ENCODE measurements at places on chromosomes 2 and 18. TPM values are rescaled to one million over a fixed set of nuclear protein-coding genes. Genes with fewer than 3 reads are reported as not detected.

DNA sequence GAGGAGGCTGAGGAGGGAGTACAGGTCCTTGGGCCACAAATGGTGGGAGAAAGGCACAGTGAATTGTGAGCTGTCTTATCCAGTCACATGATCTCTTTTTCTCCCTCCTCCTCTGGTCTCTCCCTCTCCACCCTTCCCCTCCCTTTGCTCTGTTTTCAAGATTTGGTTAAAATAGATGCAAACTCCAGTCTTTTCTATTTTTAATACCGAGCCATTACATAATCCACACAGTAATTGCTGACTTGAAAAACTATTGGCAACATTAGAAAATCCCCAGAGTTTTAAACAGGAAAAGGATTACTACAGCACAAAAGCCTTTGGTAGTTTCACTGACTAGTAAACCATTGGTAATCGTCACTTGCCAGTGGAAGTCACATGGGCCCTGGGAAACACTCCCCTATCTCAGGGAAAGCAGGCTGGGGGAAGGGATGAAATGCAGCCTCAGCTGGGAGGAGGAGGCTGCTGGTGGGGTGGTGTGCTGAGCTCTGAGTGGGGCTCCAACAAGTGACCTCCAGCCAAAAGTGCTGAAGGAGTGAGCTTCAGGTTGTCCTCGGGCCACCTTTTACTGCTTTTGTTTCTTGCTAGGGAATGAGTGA is 57.4 kb upstream of the PCBP1 start:
- no peak for DNase-seq

DNA sequence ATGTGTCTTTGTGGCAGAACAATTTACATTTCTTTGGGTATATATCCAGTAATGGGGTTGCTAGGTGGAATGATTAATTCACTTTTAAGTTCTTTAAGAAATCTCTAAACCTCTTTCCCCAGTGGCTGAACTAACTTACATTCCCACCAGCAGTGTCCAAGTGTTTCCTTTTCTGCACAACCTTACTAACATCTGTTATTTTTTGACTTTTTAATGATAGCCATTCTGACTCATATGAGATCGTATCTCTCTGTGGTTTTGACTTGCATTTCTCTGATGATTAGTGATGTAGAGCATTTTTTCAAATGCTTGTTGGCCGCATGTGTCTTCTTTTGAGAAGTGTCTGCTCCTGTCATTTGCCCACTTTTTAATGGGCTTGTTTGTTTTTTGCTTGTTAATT is 43.1 kb upstream of the PTH2R start:
- no peak for DNase-seq

The CMPK2 gene
- total RNA-seq: 4.1 TPM

The SMYD1 gene
- not detected for total RNA-seq

The RFTN2 gene
- 9.8 TPM for total RNA-seq

DNA sequence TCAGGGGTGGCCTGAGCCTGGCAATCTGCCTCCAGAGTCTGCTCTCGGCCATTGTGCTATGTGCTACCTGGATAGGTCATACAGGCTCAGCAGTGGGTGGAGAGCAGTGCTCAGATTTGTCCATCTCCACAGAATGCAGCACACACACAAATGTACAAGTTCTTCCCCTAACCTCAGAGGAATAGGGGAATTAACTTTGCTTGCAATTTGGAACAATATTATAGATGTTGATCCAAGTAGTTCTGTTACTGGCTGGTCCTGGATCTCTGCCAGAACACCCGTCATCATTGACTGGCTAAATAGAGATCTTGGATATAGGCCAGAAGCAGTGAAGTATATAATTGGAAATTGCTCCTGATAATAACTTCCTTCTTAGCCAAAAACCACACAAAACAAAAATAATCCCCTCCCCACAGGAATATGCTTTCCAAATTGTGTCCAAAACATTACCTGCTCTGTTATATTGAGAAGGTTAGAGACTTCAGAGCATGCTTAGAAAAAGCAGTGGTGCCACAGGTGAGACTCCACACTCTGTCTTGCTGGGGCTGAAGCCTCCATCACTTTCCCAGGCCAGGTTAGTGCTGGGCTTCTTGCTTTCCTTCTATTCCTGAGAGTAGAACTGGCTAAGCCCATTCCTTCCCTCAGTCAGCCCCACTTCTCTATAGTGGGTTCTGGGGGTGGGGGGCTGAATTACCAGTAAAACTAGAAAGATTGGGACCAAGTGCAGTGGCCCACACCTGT is 38.8 kb downstream of the NCAPH start:
- no peak for DNase-seq

The ITGA4 gene
- 8.2 TPM for total RNA-seq

The ATG16L1 gene
- total RNA-seq: 21.5 TPM

GRCh38 chr2:85957256-85957655 is 68.5 kb upstream of the ST3GAL5 start:
- DNase-seq: no peak

GRCh38 chr2:227404585-227405271 is 17.0 kb upstream of the SCYGR1 start:
- DNase-seq: no peak

DNA sequence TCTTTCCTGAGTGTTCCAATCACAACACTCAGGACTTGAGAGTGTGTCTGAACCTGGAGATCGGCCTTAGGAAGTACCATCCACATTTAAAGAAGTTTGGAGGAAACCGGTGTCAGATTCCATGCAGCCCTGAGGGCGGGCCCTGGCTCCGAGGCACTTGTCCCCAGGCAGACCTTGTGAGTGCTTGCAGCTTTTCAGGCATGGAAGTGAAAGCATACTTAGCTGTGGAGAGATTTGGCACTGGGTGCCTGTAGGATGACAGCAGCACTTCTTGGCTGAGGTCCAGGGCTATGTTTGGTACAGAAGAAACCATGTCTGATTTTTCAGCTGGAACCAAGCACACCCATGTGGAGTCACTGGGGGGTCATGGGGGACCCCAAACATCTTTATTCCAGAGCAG is 230.8 kb downstream of the SEPTIN10 start:
- peak; percentile 24 for DNase-seq

GRCh38 chr2:237704501-237705434 is 77.4 kb downstream of the LRRFIP1 start:
- no peak for DNase-seq

The DTNB gene
- total RNA-seq: 5.2 TPM

DNA sequence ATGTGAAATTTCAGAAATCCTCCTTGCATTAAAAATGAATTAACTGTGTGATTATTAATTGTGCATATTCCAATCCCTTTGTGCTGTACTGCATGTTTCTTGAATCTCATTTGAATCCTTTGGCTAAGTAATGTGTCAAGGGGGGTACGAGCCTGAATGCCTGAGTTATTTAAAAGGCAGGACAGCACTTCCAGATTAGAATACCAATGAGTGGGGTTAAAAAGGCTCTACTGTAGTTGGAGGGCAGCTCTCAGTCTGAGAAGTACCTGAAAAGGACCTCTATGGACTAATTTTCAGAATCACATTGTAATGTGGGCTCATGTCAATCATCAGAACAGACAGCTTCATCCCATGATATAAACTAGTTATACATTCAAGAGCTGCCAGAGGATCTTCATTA is 423.0 kb downstream of the GRB14 start:
- DNase-seq: no peak

GRCh38 chr2:27420996-27421395 is 7.4 kb upstream of the NRBP1 start:
- DNase-seq: no peak

GRCh38 chr2:224793946-224794345 is 77.8 kb upstream of the CCDC195 start:
- DNase-seq: no peak

- DNase-seq: no peak
Measured at GRCh38 chr18:62660691-62661090, 54.6 kb upstream of the PHLPP1 start.

DNA sequence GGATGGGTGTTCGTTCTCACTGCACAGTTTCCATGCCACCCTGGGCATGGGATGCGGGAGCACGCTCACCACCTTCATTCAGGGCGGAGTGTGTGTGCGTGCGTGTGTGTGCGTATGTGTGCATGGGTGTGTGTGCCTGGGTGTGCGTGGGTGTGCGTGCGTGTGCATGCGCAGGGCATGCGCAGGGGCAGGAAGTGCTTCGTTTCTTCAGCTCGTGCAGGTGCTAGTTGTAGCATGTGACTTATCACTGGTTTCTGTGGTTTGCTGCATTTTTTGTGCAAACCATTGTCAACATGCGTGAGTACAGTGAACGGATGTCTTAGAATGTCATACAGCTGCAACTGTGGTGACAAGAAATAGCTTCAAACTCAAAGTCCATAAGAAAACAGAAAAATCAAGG is 179.5 kb downstream of the PTGR3 start:
- DNase-seq: no peak

GRCh38 chr18:21903709-21904108 is 163.1 kb downstream of the MIB1 start:
- DNase-seq: no peak

GRCh38 chr2:9440058-9440727 is 16.7 kb downstream of the CPSF3 start:
- no peak for DNase-seq

GRCh38 chr18:67586101-67586500 is 69.6 kb upstream of the DSEL start:
- no peak for DNase-seq

The CROCC2 gene
- 0.12 TPM for total RNA-seq

DNA sequence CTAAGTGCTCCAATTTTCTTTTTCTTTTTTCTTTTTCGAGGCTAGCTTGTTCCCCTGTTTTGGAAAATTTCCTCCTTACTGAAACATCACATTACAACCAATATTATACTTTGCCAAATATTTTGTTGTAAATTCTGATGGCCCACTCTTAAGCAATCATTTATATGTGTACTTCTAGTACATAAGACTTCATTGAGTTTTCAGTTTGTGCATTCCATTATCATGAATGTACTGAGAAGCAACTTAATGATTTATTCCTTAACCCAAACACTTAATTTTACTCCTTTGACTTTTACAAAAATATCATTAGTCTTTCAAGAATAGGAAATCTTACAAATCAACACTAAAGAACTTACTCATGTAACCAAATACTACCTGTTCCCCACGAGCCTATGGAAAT is 242.4 kb downstream of the ARHGAP15 start:
- DNase-seq: no peak

GRCh38 chr2:160940271-160940670 is 220.0 kb upstream of the TANK start:
- DNase-seq: no peak

The TTC21B gene
- 32.6 TPM for total RNA-seq

The MAPK4 gene
- not detected for total RNA-seq

- DNase-seq: no peak
Measured at GRCh38 chr18:22639026-22639463, 221.3 kb upstream of the CTAGE1 start.

DNA sequence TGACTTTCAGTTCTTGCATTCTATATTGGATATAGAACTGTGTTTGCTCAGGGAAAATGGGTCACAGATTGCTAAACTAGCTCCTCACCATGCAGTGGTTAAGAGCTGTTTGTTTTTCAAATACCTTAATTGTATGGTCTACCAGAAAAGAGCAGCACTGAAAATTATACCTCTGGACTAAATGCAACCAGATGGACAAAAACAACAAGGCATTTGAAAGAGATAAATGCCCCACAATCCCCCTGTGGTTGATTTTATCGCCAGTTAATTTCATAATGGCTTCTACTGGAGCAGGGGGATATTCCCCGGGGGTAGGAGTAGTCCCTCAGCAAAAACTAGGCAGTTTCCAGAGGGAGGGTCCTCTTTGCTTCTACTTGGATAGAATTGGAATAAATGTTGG is 267.9 kb upstream of the TNP1 start:
- DNase-seq: no peak

GRCh38 chr2:218230882-218231281 is 13.9 kb downstream of the ARPC2 start:
- no peak for DNase-seq

The LBH gene
- total RNA-seq: 20.6 TPM

DNA sequence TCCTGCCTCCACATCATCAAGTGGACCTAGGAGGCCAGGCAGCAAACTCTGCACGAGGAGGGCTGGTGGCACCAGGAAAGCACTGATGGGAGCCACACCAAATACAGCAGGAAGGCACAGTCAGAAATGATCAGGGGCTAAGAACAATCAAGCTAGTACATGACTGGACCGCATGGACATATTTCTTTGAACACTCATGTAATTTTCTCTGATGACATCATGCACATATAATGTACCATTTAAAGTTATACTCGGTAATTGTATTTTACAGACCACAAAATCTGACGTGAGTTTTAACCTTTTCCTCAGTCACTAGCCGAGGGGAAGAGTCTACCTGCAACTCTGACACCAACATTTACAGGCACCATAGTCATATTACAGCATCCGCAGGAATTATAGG is 76.7 kb downstream of the XDH start:
- no peak for DNase-seq

DNA sequence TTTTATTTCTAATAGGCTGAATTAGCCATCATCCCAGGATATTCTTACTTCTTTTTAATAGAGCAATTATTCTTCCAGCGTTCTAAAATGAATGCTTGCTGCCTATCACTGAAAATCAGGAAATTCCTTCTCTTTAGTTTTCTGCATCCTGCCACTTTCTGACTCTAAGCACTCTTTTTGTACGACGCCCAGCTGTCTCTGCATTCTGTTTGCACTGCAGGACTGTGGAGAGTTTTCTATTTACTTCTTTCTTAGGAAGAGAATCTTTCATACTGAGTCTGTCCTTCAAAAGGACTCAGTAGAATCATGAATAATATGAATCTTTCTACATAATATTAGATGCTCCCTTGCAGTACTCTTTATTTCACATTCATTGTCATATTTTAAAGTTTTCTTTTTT is 360.4 kb upstream of the DSEL start:
- DNase-seq: no peak

GRCh38 chr2:69260666-69261065 is 126.4 kb downstream of the GFPT1 start:
- DNase-seq: no peak

DNA sequence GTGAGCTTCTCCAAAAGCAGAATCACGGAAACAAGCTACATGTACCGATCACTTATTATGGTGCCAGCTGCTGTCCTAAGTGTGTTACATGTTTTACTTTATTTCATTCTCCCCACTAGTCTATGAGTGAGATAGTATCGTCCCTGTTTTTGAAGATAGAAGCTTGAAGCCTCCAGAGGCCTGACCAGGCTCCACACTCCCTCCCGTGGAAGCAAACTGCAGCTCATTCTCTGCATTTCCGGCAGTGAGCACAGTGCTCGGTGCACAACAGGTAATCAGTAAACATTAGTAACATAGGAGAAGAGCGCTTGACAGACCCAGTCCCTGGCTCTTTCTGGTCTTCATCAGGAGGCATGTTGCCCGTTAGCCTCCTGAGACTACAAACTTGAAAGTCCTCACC is 72.9 kb downstream of the ZBTB7C start:
- no peak for DNase-seq

DNA sequence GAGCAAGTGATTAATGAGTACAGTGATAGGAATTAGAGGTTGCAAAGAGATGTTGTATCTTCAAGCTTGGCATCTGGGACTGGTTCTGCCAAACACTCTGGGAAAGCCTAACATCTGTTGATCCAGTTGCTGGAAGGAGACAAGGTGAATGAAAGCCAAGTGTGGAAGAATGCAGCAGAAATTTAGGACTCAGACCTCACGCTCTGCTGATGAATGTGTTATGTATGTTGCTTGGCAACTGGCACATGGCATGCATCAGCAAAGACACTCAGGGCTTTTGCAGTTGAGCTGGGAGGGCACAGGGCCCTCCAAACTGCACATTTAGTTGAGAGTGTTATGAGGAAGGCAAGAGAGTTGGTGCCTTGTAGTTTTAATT is 105.5 kb downstream of the COLEC12 start:
- DNase-seq: no peak

The CTAGE1 gene
- not detected for total RNA-seq
